ENCODE measurements at places on chromosomes 3 and 15. TPM values are rescaled to one million over a fixed set of nuclear protein-coding genes. Genes with fewer than 3 reads are reported as not detected.
A peak's percentile ranks its signal among the peaks of the same experiment; 100 is the strongest.

GRCh38 chr15:82126346-82126745 lies 80.5 kb upstream of the MEX3B start:
- no peak for DNase-seq

DNA sequence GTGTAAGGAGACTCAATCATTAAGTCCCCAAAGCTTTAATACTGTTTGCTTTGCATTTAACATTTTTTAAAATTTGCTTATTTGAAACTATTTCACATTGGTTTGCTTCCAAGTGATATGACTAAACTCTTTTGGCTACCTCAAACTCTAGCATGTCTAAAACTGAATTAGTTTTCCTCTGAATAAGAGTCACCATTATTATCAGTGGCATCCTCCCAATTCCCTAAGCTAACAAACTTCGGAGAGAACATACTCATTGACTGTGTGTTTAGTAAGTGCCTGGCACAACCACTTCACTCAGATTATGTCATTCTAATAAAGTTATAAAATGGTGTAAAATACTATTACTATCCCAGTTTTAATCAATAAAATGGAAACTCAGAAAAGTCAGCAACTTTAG lies 21.9 kb downstream of the ATOSA start:
- no peak for DNase-seq

DNA sequence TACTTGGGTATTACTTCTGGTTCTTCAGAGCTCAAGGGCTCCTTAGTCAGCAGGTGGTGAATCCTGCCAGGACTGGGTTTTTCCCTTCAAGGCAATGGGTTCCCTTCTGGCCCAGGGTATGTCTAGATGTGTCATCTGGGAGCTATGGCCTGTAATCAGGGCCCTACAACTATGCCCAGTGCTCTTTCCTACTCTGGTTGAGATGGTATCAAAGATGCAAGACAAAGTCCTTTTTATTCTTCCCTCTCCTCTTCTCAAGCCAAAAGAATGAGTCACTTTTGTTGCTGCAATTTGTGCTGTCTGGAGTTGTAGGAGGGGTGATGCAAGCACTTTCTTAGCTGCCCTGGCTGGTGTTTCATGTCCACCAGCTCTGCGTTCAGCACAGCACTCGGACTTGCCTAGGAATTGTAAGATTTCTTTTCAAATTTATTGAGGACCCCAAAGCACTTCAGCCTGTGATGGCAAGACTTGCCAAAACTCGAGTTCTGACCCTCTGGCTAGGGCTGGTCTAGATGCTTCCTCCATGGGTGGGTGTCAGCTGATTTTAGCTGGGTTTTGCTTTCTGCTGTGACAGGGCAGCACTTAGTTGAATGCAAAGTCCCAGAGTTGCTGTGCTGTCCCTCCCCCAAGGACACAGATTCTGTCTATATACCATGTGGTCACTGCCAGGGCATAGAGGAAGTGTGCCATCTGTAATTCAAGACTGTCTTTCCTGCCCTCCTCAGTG lies 129.2 kb upstream of the CBLB start:
- no peak for DNase-seq

GLCE gene
- 7.8 TPM for total RNA-seq

DNA sequence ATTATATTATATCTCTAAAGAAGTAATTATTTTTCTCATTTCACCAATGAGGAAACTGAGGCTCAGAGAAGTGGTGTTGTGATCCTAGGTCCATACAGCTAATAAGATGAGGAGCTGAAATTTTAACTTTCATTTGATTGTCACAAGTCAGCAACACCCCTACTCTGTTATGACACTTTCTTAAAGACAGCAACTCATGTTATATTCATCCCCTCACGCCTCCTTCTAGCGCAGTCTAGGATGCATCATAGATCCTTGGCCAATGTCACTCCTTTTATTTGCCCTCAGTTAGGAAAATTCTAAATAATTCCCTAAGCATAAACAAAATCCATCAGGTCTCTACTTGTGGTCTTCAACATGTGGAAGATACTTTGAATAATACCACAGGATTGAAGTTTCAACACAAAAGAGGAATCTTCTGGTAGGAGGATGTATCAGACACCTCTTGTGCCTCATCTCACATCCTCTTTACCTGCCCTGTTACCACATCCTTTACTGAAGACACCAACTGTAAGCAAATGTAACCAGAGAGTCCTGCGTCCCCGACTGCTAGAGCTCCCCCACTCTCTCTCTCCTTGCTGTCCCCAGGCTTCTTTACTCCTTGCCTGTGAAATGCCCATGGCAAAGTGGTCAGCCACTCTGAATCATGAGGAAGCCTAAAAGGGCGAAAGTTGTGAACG lies 53.7 kb downstream of the TRIM42 start:
- DNase-seq: no peak

- DNase-seq: no peak
Measured at GRCh38 chr15:39777496-39777895, 5.1 kb downstream of the FSIP1 start.

GRCh38 chr15:33028495-33028894 lies 166.0 kb downstream of the FMN1 start:
- DNase-seq: peak; percentile 33

- DNase-seq: no peak
Measured at GRCh38 chr15:64875641-64876223, 34.0 kb downstream of the PLEKHO2 start.

CDV3 gene
- 134 TPM for total RNA-seq

GRCh38 chr3:186307594-186308221 lies 54.3 kb downstream of the DGKG start:
- no peak for DNase-seq

- no peak for DNase-seq
Measured at GRCh38 chr3:16802389-16802788, 82.4 kb upstream of the PLCL2 start.

LOXL1 gene
- total RNA-seq: 31.9 TPM

GRCh38 chr15:68681836-68682235 lies 103.0 kb downstream of the CORO2B start:
- no peak for DNase-seq

GRCh38 chr15:34329006-34329405 lies 8.6 kb downstream of the SLC12A6 start:
- DNase-seq: no peak

DNA sequence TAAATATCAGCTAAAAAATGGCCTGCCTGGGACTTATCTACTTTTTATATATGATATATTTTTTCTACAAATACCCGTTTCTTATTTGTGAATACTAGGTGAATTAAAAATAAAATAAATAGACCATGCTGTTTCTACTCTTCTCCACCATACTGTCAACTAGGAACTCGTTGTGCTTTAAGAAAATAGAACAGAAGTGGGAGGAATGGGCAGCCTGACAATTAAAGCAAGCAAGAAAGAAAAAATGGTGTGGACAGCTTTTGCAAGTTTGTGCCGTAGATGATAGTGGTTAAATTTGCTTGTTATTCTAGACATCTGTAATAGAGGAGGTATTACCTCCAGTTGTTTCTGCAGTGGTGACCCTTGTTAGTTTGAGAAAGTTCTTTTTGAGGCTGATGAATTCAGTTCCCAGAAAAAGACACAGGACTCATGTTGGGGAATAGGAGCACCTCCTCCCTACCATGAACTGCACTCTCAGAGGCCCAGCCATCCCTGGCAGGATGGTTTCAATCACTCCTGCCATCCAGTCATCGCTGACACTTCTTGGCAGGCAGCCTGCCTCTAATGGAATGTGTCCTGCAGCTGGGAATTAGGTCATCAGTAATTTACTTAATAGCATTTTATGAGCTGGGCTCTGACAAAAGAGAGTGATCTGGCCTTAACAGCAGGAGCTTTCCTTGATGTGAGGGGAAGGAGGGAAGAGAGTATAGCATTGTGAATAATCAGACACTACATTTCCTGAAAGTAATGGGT lies 105.0 kb upstream of the GAP43 start:
- DNase-seq: peak; percentile 85

DNA sequence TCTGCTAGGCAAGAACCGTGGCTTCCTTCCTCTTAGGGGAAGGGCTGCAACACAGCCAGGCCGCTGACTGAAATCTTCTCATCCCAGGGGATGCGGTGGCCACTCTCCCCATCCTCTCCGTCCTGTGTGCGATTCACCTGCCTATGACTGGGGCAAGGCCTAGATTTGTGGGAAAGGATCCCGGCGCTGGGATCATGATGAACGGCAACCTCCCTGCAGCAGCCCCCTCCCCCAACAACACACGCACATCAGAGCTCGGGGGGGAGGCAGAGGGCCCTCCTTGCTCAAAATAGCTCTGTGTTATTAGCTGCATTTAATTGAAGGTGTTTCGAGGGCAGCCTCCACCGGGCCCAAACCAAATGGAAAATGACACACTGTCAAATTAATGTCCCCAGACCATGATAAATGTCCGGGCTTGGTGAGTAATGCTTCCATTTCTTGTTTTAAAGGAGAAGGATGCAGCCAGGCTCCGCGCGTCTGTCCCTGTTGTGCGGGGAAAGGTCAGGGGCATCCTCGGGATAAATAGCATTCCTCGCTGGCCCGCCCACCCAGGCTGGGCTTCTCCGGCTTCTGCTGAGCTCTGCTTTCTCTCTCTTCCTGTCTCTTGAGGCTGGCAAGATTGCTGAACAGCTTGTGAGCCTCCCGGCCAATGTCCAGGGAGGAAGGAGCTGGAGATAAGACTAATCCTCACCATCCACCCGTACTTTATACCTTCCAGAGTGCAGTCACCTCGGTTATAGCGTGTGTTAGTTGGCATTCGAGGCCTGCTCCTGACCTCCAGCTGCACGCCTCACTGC lies 56.4 kb upstream of the TLE3 start:
- peak; percentile 40 for DNase-seq

NOX5 gene
- not detected for total RNA-seq

- DNase-seq: no peak
Measured at GRCh38 chr3:151275091-151275490, 3.3 kb downstream of the P2RY14 start.

NUP210 gene
- 2.8 TPM for total RNA-seq

DNA sequence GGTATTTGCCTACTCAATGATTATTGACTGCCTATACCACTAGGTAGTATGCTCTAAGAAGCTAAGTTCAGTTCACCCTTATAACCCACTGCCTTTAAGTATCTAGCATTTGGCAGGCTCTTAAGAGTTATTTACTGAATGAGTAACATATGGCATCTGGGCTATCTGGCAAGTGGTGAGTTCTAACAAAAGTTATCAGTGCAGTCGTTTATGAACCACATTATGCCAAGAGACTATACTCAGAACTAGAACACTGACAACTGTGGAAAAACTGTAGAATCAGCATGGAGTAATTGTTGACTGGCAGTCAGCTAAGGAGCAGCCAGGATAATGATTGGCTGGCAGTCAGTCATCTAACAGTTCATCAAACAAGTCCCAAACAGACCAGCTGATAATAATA lies 25.8 kb downstream of the RAF1 start:
- DNase-seq: no peak

UTS2B gene
- 0.47 TPM for total RNA-seq

MOBP gene
- not detected for total RNA-seq

- no peak for DNase-seq
Measured at GRCh38 chr15:70014860-70015490, 82.7 kb downstream of the TLE3 start.

DNA sequence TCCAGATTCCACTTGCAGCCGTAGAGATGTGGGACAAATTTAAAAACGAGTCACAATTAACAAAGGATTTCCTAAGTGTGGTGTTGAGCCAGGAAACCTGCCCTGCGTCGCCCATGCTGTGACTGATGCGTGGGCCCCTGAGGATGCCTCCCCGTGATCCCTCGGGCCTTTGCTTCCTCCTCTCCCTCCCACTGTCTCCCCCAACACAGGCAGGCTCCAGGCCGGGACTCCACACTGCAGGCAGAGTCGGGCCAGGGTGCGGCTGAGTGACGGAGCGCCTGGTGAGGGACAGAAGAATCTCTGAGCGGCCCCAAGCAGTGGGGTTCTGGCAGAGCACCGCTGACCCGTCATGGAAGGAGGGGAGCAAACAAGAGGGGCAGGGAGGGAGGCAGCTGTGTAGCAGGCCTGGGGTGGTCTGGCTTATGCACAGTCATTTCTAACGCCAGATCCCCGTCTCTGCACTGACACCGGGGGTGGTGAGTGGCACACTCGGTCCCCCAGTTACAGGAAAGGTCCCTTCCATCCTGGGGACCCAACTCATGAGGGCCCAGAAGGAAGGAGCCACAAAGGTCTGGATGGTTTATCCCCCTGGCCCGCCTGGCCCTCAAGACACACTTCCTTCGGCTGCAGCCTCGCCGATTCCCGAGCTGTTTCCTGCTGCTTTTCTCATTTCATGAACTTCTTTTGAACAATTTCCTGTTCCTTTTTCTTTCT lies 91.0 kb downstream of the XXYLT1 start:
- no peak for DNase-seq

DNA sequence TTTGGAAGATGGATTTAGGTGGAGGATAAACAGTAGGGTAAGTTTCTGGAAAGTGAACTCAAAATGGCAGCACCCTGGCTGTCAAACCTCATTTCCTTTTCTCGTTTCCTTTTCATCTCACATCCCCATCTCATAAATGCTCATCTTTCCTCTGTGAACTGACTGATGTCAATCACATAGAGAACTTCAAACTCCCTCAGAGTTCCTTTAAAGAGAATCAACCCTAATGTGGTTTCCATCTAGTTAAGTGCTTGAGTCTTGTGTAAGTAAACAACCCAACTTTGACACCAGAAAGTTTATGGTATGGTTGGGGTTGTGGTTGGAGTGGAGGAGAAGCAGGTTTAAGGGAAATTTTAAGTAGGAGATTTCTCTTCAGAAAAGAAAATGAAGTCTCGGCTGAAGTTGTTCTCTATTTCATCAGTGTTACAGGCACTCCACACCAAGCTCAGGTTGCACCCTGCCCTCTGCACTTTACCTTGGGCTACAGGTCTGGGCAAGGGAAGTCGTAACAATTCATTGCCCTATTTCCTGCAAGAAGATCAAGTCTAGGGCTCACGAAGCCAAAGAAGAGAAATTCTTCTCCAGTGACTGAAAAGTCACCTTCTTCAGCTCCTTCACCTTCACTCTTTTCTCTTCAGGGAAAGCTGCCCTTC lies 34.4 kb upstream of the TNIK start:
- no peak for DNase-seq

- no peak for DNase-seq
Measured at GRCh38 chr3:183387797-183388196, 40.6 kb downstream of the MCF2L2 start.

PYDC2 gene
- not detected for total RNA-seq

- DNase-seq: no peak
Measured at GRCh38 chr3:171383206-171384018, 76.8 kb downstream of the TNIK start.

DNA sequence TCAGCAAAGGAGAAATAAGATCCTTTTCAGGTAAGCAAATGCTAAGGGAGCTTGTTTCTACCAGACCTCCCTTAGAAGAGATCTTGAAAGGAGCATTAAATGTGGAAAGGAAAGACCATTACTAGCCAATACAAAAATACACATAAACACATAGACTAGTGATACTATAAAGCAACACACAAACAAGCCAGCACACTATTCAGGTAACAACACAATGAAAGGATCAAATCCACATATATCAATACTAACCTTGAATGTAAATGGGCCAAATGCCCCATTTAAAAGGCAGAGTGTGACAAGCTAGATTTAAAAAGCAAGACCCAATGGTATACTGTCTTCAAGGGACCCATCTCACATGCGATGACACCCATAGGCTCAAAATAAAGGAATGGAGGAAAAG lies 317.6 kb downstream of the TBL1XR1 start:
- no peak for DNase-seq

DNA sequence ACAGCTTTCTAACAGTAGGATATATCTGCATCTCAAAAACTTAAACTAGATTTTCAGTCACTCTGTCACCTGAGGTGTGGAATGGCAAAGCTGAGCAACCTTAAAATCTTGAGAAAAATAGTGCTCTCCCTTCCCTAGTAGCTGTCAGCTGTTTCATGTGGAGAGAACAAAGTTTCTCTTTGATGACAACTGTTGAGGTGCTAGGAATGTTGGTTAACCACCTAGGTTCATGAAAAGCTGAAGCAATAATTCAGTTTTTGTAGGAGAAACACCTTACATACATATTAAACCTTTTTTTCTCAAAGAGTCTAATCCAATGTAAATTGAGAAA lies 40.8 kb downstream of the TCF12 start:
- no peak for DNase-seq

ZNF660 gene
- total RNA-seq: 1.1 TPM

Data from left ventricle myocardium inferior (tissue), 1 donor.